ENCODE measurements at places on chromosomes 12 and 14. TPM values are rescaled to one million over a fixed set of nuclear protein-coding genes. Genes with fewer than 3 reads are reported as not detected.

The TGFB3 gene
- total RNA-seq: 176 TPM

The KRT71 gene
- not detected for total RNA-seq

The ST8SIA1 gene
- total RNA-seq: 3.6 TPM

The CEBPE gene
- not detected for total RNA-seq

The BATF gene
- not detected for total RNA-seq

The RTL1 gene
- not detected for total RNA-seq

The AKAP3 gene
- 1.1 TPM for total RNA-seq

Measured in osteocyte (in vitro differentiated cells).